Activated CD4-positive, CD25-positive, alpha-beta regulatory T cell treated with anti-CD3 and anti-CD28 coated beads, Interleukin-2, amount 50 U/mL, for 24 hours (primary cell): ENCODE measurements at places on chromosomes 3 and 15.

GRCh38 chr3:22585504-22585903 is 617.6 kb upstream of the UBE2E2 start:
- peak; percentile 20 for ATAC-seq

- peak; percentile 3 for ATAC-seq
These were observed 507 bp downstream of the DIPK2A start for GRCh38 chr3:143972155-143972504.

GRCh38 chr3:147943265-147943945 is 534.2 kb downstream of the ZIC1 start:
- ATAC-seq = no peak

- no peak for ATAC-seq
These were observed 22.9 kb downstream of the MITF start for GRCh38 chr3:69761896-69762767.

DNA sequence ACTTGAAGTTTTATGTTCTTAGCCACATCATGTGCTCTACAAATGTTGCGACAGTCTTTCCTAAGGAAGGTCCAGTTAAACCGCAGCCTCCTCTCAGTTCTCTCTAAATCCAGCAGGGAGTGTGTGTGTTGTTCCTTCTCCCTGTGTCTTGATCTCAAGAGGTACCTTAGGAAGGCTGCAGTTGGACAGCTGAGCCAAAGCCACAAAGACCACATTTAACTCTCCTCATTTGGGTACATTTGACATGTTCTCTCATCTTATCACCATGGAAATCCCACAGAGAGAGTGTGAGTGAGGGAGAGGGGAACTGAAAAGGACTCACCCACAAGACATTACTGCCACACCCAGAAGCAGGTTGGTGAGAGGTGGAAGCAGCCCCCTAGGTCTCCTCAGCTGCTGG is 79.5 kb downstream of the CD200R1L start:
- no peak for ATAC-seq

GRCh38 chr3:169769287-169770181 is at the start of gene ACTRT3:
ACTRT3 (minus strand) TSS chr3:169769561; CDS start chr3:169769520, 41 bp downstream.
- no peak for ATAC-seq

- ATAC-seq = no peak
These were observed 4.4 kb upstream of the DLG1 start for GRCh38 chr3:197302696-197303341.

GRCh38 chr3:127588806-127589577 is 1.5 kb downstream of the TPRA1 start:
- no peak for ATAC-seq
